ENCODE measurements at places on chromosomes 16 and 17. TPM values are rescaled to one million over a fixed set of nuclear protein-coding genes. Genes with fewer than 3 reads are reported as not detected.

The UNC45B gene
- total RNA-seq = not detected

The TERB1 gene
- 0.15 TPM for total RNA-seq

The HOXB1 gene
- total RNA-seq = not detected

The RSKR gene
- 6.1 TPM for total RNA-seq

The TGFB1I1 gene
- total RNA-seq = 31.4 TPM

The KIF2B gene
- not detected for total RNA-seq

The MAPT gene
- total RNA-seq = under 0.01 TPM

The TP53TG3F gene
- total RNA-seq = not detected

The TMEM114 gene
- total RNA-seq = not detected

The NDUFAF8 gene
- total RNA-seq = 24.7 TPM

The ZNF423 gene
- 0.35 TPM for total RNA-seq

The FBXW10 gene
- total RNA-seq = not detected

The KRT24 gene
- total RNA-seq = not detected

The OR1A1 gene
- not detected for total RNA-seq

The GALNS gene
- 41.0 TPM for total RNA-seq

The TVP23B gene
- total RNA-seq = 83.1 TPM

The KRTAP3-2 gene
- not detected for total RNA-seq

The LGALS9B gene
- total RNA-seq = not detected

The FAM20A gene
- 12.9 TPM for total RNA-seq

The CETP gene
- total RNA-seq = not detected

The NOS2 gene
- total RNA-seq = not detected

The ANKRD13B gene
- 3.1 TPM for total RNA-seq

The SNAI3 gene
- 0.05 TPM for total RNA-seq

The CLEC19A gene
- not detected for total RNA-seq

The TNFRSF17 gene
- total RNA-seq = not detected

The ABCC12 gene
- not detected for total RNA-seq

The FNDC8 gene
- total RNA-seq = not detected

The PEX12 gene
- 5.6 TPM for total RNA-seq

The FDXR gene
- 31.3 TPM for total RNA-seq

The CDH13 gene
- total RNA-seq = 22.9 TPM

The DNAI2 gene
- not detected for total RNA-seq

The TBC1D24 gene
- 18.3 TPM for total RNA-seq

The CLUH gene
- total RNA-seq = 55.4 TPM

The OSGIN1 gene
- 0.69 TPM for total RNA-seq

The CLDN6 gene
- 0.70 TPM for total RNA-seq

The TBC1D3B gene
- total RNA-seq = 2.3 TPM

The DPEP3 gene
- total RNA-seq = not detected

The DNAAF8 gene
- 1.7 TPM for total RNA-seq

The DNAAF1 gene
- total RNA-seq = 0.45 TPM

The HSF5 gene
- total RNA-seq = under 0.01 TPM

The ANKFN1 gene
- not detected for total RNA-seq

The KRT20 gene
- not detected for total RNA-seq

The UNC13D gene
- total RNA-seq = 0.87 TPM

All from renal cortical epithelial cell (primary cell).